ENCODE measurements at places on chromosomes 11 and 22. TPM values are rescaled to one million over a fixed set of nuclear protein-coding genes. Genes with fewer than 3 reads are reported as not detected.
A peak's percentile ranks its signal among the peaks of the same experiment; 100 is the strongest.

DNA sequence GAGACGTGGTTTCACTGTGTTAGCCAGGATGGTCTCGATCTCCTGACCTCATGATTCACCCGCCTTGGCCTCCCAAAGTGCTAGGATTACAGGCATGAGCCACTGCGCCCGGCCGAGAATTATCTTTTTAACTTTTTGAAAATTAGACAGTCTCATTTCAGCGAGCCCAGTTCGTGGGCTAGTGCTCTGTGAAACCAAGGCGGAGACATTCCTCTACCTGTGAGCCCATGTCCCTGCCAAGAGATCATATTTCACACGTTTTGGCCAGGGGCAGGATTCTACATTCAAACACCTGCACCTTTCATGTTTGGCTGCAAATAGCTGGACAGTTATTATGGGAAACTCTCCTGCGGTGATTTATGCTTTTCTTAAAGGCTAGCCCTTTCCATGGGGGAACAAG lies 60.3 kb downstream of the IRAG1 start:
- no peak for DNase-seq

DNA sequence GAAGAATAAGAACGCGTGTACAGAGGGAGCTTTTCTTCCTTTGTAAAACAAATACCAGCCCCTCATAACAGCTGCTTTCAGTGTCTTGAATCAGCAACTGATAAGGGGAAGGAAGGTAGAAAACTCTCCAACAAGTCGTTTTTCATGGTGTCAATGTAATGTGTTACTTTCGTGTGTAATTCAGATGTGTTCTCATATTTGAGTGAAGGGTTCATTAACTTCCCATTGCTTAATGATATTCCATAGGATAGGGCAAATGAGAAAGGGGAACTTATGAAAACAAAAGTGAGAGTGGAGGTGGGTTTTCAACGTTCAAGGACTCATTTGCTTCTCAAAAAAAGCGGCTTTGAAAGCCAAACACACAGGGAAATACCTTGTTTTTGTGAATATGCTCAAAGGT lies 452.1 kb downstream of the NTM start:
- DNase-seq: no peak

DNA sequence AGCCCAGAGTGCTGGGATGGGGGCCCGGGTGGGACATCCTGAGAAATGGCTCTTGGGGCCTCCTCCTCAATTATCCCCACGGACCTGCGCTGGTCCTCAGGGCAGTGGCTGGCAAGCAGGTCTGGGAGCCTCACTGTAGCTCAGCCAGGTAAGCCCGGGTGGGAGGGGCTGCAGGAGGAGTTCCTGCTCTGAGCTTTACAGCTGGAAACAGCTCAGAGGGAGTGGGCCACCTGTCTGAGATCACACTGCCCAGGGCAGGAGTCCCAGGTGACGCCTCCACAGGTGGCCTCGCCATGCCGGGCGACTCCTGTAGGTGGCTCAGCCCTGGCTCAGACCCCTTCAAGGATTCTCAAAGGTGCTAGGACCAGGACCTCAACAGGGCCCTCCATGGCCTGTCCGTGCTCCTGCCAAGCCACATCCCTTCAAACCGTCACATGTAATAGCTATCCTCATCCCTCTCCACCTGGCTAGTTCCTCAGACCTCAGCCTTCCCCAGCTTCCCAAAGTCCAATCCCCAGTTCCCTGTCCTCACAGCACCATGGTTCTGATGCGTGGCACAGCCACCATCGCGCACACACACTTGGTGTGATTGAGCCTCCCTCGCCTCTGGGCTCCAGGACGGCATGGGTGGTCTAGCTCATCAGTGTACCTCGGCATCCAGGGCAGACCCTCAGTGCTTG lies 3.6 kb upstream of the TSSK2 start:
- DNase-seq: no peak

Gene ACER3
- total RNA-seq: 11.4 TPM

DNA sequence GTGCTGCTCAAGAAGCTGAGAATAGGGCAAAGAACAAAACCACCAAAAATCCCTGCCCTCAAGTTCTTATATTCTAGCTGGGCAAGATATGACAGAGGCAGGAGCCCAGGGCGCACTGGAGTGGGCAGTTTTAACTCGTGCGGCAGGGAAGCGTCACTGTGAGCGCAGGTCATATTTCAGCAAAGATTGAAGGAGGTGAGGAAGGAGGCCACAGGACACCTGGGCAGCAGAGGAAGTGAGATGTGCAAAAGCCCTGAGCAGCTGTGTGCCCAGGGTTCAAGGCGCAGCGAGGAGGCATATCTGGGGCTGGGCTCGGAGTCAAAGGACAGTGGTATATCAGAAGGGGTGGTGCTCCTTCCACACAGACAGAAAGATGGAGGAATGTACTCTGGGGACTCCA lies 13.5 kb downstream of the KCNC1 start:
- no peak for DNase-seq

Gene YAP1
- total RNA-seq: 84.8 TPM

DNA sequence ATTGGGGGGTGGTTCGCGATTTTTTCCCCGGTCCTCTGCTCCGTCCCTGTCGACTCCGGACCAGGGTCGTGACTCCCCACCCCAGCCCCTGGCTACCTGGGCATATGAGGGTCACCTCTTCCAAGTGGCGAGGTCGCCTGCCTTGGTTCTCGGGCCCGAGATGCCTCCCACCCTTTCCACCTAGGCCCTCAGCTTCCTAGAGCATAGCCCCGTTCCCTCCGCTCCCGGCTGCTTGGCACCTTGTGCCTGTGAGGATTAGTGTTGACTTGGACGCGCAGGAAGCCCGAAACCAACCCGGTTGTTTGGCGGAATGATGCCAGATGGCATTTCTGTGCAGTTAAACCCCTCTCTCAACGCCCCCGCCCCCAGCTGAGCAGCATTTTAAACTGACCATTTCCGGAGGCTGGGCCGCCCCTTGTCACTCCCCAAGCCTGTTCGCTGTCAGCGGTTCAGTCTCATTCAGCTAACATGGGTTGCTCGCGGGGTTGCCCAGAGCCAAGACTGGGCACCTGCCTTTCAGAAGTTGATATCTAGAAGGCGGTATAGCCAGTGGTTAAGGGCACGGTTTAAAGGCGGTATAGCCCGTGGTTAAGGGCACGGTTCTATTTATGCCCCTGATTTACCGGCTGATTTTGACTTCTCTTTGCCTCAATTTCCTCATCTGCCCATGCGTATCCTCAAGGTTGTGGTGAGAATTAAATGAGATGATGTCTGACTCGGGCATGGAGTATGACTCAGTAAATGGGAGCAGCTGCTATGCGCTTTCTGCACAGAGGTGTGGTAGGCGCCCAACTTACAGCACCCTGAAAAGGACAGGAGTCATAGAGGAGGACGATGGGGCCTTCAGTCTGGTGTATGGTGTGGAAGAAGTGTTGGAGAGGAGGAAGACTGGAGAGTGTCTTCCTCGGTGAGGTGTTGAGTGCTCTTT lies 639 bp downstream of the INCENP start:
- DNase-seq: no peak

DNA sequence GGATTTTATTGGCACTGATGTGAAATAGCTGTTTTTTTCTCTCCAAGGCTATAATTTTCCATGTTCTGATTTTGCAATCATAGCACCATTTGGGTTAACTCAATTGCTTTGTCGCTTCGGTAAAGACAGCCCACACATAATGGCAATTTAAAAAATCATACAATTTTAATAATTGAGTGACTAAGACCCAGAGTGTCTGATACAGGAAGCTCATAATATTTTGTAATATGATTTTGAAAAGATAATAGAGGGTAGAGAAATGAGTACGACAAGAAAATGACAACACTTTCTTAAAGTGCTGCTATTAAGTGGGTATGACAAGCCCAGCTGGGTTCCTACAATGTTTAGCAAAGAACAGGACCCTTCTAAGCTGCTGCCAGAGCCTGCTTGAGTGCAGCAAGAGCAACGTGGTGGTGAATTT lies 439.1 kb downstream of the METTL15 start:
- no peak for DNase-seq

GRCh38 chr11:114166897-114167323 lies 107.4 kb downstream of the ZBTB16 start:
- DNase-seq: no peak

DNA sequence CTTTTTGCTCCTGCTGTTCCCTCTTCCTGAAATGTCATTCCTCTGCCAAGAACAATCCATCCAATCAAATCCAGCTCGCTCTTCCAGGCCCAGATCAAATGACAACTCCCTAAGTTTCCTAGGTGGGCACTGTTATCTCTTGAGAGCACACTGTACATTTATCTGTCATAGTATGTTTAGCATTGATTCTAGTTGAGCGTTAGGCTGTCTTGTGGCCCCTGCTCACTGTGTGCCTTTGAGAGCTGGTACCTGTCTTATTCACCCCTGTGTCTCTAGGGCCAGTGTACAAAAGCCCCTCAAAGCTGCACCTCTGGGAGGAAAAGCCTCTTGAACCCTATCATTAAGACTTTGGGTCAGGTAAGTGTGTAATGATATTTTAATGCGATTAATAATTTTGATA lies 7.1 kb upstream of the LMO2 start:
- no peak for DNase-seq

Gene CCDC89
- not detected for total RNA-seq

GRCh38 chr22:42926768-42927167 lies 69.7 kb upstream of the ARFGAP3 start:
- no peak for DNase-seq

Gene FXYD2
- total RNA-seq: 286 TPM

- DNase-seq: no peak
Observed at GRCh38 chr22:31583861-31584485, 78.0 kb downstream of the PISD start.

Gene ISX
- total RNA-seq: not detected

DNA sequence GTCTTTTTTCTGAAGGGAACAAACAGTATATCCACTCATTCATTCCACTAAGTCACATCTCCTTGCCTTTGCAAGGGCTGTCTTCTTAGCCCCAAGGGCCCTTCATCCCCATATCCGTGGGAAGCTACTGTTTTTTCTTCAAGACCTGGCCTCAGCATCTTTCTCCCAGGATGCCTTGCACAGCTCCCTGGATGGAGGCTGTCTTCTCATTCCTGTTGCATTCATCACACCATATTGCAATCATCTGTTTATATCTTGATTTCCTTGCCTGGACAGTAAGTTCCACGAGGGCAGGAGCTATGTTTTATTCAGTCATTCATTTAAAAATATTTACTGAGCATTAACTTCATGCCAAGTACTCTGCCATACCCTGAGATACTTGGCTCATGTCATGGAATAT lies 29.3 kb upstream of the NECTIN1 start:
- DNase-seq: no peak

GRCh38 chr11:120335556-120335907 lies 681 bp upstream of the ARHGEF12 start:
- DNase-seq: no peak

Gene F2
- 0.17 TPM for total RNA-seq

Gene NRXN2
- total RNA-seq: 0.29 TPM

Gene OR5A1
- total RNA-seq: not detected

Gene ZBED4
- 14.5 TPM for total RNA-seq

Gene ELFN2
- 4.6 TPM for total RNA-seq

Gene PIK3IP1
- 2.6 TPM for total RNA-seq

Gene UBQLNL
- total RNA-seq: 0.06 TPM

GRCh38 chr11:90434858-90435257 lies 212.0 kb upstream of the CHORDC1 start:
- DNase-seq: peak; percentile 22

GRCh38 chr11:128553662-128554362 lies 33.5 kb downstream of the ETS1 start:
- DNase-seq: no peak

Gene DUSP8
- total RNA-seq: 9.7 TPM

Data from epithelial cell of proximal tubule (primary cell).